Activated CD8-positive, alpha-beta memory T cell treated with anti-CD3 and anti-CD28 coated beads for 4 hours (primary cell): ENCODE measurements at places on chromosomes 2 and 18.

DNA sequence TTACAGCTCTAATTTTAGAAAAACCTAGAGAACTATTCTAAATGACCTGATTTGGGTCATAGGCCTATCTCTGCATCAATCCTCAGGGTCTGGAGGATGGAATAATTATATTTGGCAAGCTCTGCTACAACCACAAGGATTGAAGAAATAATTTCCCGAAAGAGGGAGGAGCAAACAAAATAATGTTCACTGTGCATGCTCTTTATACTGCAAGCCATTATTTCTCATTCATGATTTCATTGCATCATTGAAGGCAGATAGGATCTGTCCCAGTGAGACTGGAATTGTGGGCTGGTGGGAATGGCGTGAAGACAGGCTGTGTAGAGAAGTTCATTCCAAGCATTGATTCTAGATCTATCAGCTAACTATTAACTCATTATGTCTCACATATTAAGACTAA, 12.7 kb upstream of the MAPRE2 start:
- DNase-seq: no peak

GRCh38 chr2:27723372-27724144, 48.0 kb upstream of the MRPL33 start:
- no peak for DNase-seq

GRCh38 chr2:150041722-150042425, 445.6 kb downstream of the RND3 start:
- DNase-seq: no peak

GRCh38 chr2:133266041-133266925, 302.0 kb downstream of the NCKAP5 start:
- no peak for DNase-seq

GRCh38 chr2:124018890-124019289, 6.2 kb upstream of the CNTNAP5 start:
- no peak for DNase-seq

DNA sequence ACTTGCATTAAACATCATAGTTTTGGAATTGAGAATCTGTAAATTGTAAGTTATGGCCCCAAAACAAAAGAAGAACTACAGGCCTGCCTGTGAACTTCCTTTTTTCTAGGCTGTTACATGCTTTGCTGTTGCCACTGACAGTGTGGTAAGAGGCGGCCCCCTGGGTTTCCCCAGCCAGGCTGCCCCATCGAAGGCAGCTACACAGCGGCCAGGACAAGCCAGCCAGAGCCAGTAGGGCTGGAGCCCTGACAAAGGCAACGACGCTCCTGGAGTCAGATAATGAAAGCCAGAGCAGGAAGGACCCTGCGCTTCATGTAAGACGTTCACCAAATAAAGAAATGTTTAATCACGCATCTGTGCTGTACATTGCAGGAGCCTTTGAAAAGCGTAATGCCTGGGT, 55.0 kb downstream of the ANKRD44 start:
- peak; percentile 42 for DNase-seq

DNA sequence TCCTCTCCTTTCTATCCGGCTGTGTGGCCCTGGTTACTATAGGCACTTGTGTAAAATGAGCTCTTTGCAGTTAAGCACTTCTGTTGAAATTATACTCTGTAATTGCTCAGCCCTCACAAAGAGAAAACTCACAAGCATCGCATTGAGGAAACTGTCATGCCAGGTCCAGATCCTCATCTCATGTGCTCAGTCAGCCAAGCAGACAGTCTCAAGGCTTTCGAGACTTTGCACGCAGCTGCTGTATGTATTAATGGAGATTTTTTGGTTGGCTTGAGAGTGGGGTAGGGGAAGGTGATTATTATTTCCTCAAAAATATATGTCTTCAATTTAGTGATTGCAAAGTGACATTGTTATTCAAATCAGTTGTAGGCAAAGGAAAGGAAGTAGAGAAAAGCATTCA, 33.0 kb upstream of the PHLPP1 start:
- no peak for DNase-seq

- DNase-seq: no peak
Measured at GRCh38 chr2:53508667-53509066, 258.9 kb upstream of the CHAC2 start.

- DNase-seq: peak; percentile 7
Measured at GRCh38 chr2:207073801-207074678, 91.7 kb downstream of the KLF7 start.

DNA sequence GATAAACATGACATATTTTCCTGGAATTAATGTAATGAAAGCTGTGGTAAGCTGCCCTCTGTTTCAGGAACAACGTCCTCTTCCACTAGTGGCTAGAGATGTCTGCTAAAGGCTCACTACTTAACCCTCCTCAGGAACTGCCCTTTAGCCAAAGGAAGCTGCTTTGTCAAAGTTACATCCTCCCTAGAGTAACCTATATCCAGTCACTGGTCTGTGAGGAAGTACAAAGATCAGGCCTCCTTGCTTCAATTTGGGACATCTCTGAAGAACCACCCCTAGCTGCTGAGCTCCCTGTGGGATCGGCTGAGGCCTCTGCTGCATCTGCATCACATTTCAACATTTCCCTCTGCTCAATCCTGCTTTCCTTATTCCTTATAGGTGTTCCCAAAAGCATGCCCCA, 107.8 kb downstream of the PRELID3A start:
- DNase-seq: no peak

- DNase-seq: no peak
Measured at GRCh38 chr2:134718817-134719814, at the start of gene TMEM163. TSS of gene TMEM163 (minus strand) at chr2:134719000.
